Activated gamma-delta T cell treated with Interleukin-2 at 50 U/mL for 16 hours (primary cell): ENCODE measurements at places on chromosomes 5 and 9.

DNA sequence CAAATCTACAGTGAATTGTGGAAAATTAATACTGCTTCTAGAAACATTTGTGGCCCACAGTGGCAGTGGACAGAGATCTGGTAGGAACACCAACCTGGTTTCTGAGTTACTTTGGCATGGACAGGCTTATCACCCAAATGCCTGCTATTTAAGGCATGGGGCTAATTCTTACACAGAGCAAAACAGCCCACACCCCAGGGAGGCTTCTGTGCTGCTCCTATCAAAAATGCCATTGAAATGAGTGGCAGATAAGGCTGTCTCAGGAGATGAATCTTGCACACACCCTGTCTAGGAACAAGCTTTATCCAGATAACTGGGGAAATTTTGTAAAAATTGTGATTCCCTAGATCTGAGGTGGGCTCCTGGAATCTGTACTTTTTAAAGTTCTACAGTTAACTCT, 307.1 kb downstream of the TLE1 start:
- DNase-seq = no peak

DNA sequence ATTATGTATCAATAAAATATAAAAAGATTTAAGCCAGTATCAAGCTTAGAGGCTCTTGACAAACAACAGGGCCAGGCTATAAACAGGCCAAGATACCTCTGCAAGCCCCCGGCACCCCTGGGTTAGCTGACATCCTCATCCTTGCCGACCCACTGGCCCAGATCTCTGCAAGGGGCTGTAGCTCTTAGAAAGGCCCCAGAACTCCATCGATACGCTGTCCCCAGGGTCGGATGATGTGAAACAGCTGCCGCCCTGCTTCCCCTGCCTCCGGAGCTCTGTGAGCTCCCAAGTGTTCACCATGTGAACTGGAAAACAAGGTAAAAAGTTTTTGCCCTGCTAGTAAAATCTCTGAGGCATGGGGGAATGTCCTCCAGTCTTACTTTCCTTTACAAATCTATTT, 20.1 kb downstream of the SH3PXD2B start:
- no peak for DNase-seq

GRCh38 chr9:130997395-130997684, 11.6 kb upstream of the LAMC3 start:
- DNase-seq = no peak

GRCh38 chr9:134553061-134553891, 88.3 kb upstream of the COL5A1 start:
- DNase-seq = no peak

GRCh38 chr9:23229890-23230317, 596.1 kb downstream of the ELAVL2 start:
- no peak for DNase-seq

- no peak for DNase-seq
Observed at GRCh38 chr9:134487066-134487710, 154.4 kb upstream of the COL5A1 start.

GRCh38 chr5:44935262-44935661, 126.5 kb downstream of the MRPS30 start:
- DNase-seq = no peak

- DNase-seq = no peak
Observed at GRCh38 chr5:134791580-134791979, 33.0 kb downstream of the DDX46 start.

GRCh38 chr9:103819936-103820335, 274.2 kb upstream of the SMC2 start:
- DNase-seq = no peak

DNA sequence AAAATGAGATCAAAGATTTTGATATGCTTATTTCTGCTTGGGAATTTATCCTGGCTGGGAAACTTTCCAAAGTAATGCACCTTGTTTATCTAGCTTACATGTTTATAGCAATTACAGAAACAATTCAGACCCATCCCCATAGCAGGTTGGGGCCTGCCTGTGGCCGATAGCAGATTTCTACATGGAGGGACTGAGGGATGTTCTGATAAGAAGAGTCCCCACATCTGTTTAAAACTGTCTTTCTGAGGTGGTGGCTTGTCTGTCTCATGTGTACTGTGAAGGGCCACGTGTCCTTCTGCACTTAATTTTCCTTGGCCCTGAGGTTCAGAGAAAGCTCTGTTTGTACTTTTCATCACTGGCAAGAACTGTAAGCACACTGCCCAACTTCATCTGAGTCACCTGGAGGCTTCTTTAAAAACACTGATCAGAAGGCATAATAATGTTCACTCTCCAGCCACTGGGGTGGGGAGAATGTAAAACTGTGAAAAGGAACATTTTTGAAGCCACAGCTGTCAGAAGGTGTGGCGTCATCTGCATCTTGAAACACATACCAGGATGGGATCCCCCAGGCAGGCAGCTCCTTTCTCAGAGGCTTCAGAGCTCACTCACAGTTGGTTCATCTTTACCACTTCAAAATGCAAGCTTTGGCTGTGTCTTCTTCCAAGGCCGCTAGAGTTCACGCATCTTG, 80.3 kb downstream of the MAP1B start:
- no peak for DNase-seq

GRCh38 chr5:149153751-149154610, 12.7 kb downstream of the ABLIM3 start:
- DNase-seq = no peak

DNA sequence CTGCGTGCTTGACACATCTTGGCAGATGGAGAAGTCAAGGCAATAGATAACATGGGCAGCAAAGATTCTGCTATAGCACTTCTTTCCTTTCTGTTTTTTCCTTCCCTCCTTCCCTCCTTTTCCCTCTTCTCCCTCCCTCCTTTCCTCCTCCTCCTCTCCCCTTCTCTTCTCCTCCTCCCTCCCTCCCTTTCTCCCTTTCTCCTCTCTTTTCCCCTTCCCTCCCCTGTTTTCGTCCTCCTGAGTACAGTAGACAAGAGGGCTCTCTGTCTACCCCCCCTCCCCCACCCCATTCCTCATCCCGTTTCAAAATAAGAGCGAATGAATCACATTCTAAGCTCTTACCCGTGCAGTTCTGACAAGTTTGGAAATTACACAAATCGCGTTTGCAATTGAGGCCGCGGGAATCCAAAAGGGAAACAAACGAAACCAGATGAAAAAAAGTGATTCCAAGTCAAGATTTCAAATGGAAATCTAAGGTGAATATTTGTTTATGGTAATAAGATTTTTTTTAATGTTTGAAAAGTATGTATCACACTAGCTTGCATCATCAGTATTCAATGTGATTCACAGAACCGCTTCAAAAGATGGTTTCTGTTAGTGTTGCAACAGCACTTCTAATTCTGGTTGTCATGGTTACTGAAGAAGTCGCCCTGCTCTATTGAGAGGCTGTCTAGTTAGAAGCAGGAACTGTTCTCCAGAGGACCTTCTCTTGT, 1.3 kb downstream of the NIM1K start:
- DNase-seq = no peak

GRCh38 chr9:70315389-70315788, 56.6 kb downstream of the SMC5 start:
- DNase-seq = no peak

GRCh38 chr9:99731950-99732349, 89.7 kb upstream of the NR4A3 start:
- no peak for DNase-seq

DNA sequence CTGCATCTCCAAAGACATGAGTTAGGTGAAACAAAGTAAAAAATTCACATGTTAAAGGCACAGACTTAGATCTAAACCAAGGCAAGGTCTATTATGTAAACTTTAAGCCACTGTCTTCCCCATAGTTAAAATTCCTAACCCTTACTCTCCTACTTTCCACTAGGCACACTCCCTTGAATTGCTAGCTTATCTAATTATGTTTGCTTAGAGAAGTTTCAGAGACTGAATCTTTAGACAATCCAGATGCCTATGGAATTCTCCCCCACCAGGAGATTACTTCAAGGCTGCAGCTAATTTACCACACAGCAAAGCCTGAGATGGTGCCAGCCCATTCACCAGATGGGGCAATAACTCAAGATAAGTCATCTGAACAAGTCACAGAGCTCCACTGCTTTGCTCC, 803.1 kb upstream of the COX7C start:
- DNase-seq = no peak

DNA sequence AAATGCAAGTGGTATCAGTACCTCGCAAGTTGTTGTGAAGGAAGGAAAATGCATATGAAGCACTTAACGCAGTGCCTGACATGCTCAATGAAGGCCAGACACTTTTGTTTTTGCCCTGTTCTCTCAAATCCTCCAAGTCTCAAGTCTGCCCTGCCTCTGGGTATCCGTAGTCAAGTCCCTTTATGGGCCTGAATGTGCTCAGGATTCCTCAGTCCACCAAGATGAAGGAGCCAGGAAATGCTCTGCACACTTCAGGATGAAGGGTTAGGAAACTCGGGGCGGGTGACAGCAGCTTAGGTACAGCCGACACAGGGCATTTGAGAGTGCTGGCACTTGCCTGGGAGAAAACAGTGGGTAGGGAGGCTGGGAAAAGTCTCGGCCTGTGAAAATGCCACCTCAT, 1.4 kb downstream of the ECSCR start:
- DNase-seq = no peak

DNA sequence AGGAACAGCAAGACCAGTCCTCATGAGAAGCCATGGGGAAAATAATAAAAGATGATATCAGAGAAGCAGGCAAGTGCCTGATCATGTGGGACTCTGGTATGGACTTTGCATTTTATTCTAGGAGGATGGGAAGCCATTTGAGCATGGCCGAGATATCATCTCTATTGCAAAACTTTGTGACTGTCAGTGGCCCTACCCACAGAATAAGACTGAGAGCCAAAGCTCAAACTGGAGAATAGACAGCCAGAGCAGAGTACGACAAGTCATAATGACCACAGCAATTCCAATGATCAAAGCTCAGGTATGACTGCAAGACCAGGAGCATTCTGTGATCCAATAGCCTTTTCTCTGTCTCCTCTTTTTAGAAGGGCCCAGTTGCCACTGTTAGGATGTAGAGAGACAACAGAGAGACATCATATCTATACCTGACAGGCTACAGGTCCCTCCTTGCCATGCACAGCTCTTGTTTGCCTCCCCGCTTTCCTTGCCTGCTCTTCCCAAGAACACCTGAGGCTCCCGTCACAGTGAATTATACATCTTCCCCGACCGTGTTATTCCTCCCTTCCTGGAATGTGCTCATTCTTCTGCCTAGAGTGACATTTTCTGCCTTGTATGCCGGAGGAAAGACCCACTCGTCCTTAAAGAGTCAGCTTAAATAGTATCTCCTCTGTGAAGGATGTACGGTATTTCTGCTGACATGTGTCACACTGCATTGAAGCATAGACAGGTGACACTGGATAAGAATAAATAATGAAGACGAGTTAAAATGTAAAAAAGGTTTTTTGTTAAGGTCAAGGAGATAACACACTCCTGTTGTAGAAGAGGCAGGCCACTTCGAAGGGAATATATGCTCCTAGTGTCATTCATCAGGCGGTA, 248.7 kb upstream of the MAP3K1 start:
- no peak for DNase-seq

DNA sequence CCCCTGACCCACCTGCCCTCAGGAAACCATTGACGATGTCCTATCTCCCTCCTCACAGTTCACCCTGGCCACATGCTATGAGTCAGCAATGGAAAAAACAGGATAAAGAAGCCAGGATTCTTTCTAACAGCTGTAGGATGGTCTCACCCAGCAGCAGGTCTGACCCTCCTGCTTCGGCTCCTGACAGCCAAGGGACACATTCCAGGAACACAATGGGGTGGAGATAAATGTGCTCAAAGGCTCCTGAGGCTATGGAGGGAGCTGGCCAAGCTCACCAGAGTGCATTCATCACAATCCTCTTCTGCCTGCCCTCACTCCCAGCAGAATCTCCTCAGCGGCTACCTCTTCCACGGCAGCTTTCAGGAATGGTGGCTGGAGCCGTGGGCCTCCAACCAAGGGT, 170.3 kb downstream of the PJA2 start:
- DNase-seq = no peak

- DNase-seq = no peak
Observed at GRCh38 chr5:140611020-140611521, 21.9 kb downstream of the CD14 start.

GRCh38 chr5:127343866-127344265, 53.3 kb downstream of the MEGF10 start:
- DNase-seq = no peak

GRCh38 chr9:31323726-31324444, 1060.6 kb upstream of the ACO1 start:
- no peak for DNase-seq

DNA sequence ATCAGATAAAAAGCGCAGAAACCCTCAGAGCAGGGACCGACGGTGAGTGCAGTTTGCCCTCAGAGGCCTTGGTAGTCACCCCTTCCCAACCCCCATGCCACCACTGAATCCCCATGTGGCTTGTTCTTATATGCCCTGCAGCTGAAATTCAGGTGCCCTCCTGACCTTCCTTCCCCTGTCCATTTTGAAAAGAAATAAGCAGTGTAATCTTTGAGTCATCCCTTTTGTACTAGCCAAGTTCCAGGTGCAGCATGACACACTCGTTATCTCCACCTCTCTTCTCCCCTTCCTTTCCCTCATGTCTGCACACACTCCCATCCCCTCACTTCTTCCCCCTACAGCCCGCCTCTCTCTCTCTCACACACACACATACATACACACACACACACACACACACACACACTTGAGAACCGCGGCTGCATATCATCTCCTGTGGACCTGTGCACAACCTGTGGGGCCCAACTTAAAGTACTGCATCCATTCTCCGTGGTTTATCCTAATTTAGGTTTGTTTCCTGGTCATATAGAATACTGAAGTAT, 53.1 kb downstream of the SYK start:
- DNase-seq = no peak

GRCh38 chr9:78692871-78693270, 395.9 kb downstream of the PSAT1 start:
- no peak for DNase-seq

DNA sequence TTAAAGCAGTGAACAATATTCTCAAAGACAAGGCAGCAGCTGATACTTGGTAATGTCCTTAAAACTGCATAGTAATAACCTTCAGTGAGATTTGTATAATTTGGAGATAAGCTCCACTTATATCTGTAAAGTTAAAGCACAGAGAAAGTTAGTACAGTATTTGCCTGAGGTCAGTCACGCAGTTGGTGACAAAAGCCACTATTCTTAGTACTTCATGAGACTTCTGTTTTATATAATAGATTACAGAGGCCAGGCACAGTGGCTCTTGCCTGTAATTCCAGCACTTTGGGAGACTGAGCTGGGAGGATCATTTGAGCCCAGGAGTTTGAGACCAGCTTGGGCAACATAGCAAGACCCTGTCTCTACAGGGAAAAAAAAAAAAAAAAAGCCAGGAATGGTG, 266.4 kb upstream of the DMRT1 start:
- DNase-seq = no peak

- DNase-seq = no peak
Observed at GRCh38 chr5:19928562-19929421, 59.2 kb downstream of the CDH18 start.

DNA sequence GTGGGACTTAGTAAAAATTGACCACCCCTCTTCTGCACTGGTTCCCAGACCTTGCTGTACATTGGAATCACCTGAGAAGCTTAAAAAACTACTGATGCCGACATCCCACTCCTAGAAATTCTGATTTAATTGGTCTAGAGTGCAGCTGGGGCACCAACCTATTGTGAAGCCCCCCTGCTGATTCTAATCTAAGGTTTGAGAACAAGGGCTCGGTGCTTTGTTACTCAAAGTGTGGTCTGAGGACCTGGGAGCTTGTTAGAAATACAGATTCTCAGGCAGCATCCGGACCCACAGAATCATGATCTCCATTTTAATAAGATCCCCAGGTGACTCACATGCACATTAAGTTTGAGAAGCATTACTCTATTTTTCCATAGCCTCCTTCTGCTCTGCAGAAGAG, 57.8 kb upstream of the LPAR1 start:
- DNase-seq = no peak
